ENCODE measurements at places on chromosomes 1 and 21. TPM values are rescaled to one million over a fixed set of nuclear protein-coding genes. Genes with fewer than 3 reads are reported as not detected.
A peak's percentile ranks its signal among the peaks of the same experiment; 100 is the strongest.

FAM72C gene
- 2.6 TPM for polyA plus RNA-seq

PLPPR5 gene
- polyA plus RNA-seq: 3.2 TPM

DNA sequence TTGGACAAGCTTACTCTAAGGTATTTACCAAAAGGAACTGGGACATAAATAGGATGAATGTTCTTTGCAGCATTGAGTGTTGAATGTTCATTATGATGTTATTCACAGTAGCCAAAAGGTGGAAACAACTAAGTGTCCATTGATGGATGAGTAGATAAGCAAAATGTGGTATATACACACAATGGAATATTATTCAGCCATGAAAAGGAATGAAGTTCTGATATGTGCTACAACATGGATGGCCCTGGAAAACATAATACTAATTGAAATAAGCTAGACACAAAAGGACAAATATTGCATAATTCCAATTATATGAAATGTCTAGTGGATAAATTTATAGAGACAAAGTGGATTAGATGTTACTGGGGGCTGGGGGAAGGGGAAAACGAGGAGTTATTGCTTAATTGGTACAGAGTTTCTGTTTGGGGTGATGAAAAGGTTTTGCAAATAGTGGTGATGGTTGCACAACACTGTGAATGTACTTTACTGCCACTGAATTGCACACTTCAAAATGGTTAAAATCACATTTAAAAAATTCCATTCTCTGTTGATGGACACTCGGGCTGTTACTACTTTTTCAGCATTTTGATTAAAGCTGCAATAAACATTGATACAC lies 2.9 kb downstream of the MTARC1 start:
- DNase-seq: no peak

DNA sequence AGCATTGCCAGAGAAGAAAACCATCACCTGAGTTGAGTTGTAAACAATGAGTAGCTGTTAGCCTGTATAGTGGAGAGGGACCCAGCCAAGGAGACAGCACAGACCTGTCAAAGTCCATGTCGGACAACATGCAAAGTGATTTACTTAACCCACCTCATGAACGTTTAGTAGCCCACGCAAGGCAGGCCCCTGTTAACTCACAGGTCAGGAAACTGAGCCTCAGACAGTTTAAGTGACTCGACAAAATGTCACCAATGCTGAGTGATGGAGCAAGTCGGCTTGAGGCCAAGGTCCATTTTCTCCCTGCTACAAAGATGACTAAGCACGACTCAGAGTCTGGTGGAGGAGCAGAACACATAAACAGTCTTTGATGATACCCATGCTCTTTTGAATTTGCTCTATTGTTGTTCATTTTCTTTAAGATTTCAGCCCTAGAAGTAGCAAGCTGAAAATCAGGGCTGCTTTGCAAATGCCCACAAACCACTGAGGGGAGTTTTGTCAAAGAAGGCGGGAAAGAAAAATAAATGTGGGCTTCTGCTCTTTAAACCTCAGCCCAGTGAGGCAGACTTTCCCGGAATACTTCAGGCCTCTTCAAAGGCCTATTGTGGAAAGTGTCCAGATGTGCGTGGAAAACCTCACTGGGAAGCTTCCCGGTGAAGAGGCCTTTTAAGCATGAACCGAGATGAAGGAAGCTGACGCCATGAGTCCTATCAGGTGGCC lies 83.8 kb upstream of the HOOK1 start:
- DNase-seq: peak; percentile 69

GRCh38 chr1:226889616-226890330 lies 19.4 kb downstream of the PSEN2 start:
- DNase-seq: no peak

GRCh38 chr1:23392125-23392855 lies 22.7 kb upstream of the ZNF436 start:
- no peak for DNase-seq
